ENCODE measurements at places on chromosomes 11 and 22. TPM values are rescaled to one million over a fixed set of nuclear protein-coding genes. Genes with fewer than 3 reads are reported as not detected.
A peak's percentile ranks its signal among the peaks of the same experiment; 100 is the strongest.

GRCh38 chr11:639332-639955 is 2.4 kb downstream of the DRD4 start:
- no peak for DNase-seq

- DNase-seq = no peak
These were observed 304.1 kb upstream of the KIRREL3 start for GRCh38 chr11:127304634-127305033.

DNA sequence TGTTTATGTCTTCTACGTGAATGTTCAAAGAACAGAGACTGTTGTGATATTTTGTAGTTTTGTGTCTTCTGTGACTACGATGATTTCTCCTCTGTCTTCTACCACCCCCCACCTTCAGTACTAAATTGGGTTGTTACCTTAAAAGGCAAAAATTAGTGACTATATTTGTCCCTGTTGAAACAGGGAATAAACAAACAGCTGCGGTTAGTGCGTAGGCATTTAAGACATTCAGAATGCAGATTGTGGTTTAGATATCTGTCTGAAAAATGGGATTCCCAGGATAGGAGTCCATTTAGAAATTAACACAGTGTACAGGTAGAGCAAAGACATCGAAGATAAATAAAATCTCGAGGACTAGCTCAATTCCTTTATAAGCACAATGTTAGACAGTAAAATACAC is 15.6 kb upstream of the ARHGAP42 start:
- DNase-seq = no peak

DNA sequence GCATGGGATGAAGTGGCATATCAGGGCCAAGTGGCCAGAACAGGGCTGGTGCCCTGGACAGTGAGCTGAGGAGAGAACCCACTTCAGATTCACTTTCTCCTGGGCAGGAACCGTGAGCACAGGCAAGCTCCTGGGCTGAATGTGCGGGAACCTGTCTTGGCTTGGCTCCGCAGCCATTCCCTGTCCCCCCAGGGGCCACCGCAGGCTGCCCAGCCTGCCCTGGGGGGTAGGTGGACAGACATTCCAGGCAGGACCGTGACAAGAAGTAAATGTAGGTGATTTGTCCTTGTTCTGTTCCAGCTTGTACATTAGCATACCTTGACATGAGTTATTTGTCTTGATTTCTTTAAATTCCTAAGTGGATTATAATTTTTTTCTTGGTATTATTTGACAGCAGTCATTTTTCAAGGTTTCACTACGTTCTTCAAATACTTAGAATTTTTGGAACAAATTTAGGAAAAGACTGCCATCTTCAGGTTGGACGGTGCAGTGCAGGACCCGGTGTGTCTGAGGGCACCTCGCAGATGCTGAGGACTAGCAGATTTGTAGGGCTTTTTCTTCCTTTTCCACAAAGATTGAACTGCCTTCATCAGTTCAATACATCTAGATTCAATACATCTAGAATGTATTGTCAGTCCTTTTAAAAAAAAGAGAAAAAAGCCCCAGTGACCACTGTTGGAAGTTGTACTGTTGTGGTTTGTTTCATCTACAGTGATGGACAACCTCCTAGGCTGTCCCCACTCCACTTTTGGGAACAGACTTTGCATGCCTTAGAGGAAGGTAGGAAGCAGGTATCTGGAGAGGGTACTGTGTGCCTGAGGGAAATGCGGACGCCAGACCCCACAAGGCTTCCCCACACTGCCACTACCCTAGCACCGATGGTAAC is 115.1 kb upstream of the RASSF10 start:
- DNase-seq = peak; percentile 66

DNA sequence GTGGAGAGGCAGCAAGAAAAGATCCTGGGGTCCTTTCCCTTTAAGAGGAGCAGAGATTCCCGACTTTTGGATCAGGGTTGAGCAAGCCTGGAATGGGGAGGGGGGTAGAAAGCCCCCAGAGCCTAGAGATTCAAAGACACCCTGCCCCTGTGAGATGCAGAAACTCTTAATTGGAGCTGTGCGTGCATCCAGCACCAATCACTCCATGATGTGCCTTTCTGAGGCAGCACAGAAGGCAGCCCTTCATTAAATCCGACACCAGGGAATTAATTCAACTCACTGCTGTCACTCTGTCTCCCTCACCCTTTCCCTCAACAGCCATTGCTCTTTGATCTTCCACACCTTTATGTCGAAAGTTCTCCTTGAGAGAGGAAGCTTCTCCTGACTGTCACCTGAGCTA is 43.0 kb downstream of the DSCAML1 start:
- no peak for DNase-seq

- no peak for DNase-seq
These were observed 49.9 kb upstream of the LDLRAD3 start for GRCh38 chr11:35893796-35894475.

DNA sequence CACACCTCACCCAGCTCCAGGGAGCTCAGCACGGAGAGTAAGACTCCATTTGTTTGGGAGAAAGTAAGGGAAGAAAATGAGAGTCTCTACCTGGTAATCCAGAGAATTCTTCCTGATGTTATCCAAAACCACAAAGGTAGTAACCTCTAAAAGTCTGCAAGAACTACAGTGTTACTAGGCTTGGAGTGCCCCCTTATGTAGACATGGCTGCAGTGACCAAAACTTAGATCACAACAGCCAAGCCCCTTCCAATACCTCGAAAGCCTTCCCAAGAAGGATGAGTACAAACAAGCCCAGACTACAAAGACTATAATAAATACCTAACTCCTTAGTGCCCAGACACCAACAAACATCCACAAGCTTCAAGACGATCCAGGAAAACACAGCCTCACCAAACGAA is 4.9 kb downstream of the UBE2L6 start:
- no peak for DNase-seq

DNA sequence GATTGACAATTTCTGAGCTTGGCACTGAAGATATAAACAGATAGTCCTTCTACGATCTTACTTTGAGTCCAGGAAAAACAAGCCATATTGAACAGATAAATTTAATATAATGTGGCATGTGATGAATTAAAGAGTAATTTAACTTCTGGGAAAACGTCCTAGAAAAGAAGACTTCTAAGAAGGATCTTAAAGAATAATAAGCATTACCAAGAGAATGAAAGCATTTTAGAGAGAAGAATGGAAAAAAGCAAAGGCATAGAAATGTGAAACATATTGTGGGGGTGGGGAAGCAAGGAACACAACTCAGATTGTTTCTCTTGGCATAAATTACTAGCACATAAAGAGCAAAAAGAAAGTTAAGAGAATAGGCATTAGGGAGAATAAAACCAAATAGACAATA is 5.4 kb downstream of the DDIAS start:
- DNase-seq = no peak

GRCh38 chr22:24510637-24511625 is 15.8 kb downstream of the UPB1 start:
- DNase-seq = no peak

- DNase-seq = no peak
These were observed 1.2 kb upstream of the CDPF1 start for GRCh38 chr22:46251266-46251665.

GRCh38 chr22:23222033-23222792 is 41.9 kb downstream of the BCR start:
- no peak for DNase-seq

DNA sequence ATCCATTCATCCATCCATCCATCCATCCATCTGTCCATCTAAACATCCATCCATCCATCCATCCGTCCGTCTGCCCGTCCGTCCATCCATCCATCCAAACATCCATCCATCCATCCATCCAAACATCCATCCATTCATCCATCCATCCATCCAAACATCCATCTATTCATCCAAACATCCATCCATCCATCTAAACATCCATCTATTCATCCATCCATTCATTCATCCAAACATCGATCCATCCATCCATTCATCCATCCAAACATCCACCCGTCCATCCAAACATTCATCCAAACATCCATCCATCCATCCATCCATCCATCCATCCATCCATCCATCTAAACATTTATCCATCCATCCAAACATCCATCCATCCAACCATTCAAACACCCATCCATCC is 45.3 kb upstream of the SMIM38 start:
- DNase-seq = no peak

GRCh38 chr22:28951969-28952521 is 68.7 kb downstream of the ZNRF3 start:
- DNase-seq = peak; percentile 51

DNA sequence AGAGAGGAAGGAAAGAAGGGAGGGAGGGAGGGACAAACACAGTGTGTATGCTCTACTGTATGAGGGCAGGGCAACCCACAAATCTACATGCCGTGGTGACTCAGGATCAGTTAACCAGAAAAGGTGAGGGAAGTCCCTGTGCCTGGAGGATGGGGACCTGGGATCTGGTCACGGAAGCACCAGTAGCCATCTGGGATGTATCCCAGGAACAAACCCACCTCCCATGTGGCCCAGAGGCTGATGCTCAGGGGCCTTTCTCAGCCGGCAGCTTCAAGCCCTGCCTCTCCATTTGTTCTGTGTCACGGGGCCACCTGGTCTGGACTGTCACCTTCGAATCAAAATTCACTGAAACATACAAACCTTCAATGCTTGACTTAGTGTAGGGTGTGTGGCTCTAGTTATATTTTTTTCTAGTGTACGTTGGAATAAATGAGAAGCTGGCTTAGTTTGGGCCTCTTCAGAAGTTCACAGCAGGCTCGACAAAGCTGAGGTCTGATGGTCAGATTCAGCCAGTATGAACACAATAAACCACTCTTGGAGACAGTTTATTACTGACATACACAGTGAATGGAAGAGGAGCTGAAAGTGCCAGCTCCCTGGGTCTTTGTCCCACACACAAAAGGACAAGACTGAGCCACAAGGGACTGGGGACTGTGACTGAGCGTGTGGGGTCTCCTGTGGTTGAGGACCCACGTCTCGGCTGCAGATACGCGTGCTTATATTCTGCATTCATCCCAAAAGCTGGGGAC is 23.5 kb upstream of the RTL6 start:
- DNase-seq = no peak

GRCh38 chr11:80958361-80958760 is 1517.5 kb upstream of the TENM4 start:
- DNase-seq = no peak

DNA sequence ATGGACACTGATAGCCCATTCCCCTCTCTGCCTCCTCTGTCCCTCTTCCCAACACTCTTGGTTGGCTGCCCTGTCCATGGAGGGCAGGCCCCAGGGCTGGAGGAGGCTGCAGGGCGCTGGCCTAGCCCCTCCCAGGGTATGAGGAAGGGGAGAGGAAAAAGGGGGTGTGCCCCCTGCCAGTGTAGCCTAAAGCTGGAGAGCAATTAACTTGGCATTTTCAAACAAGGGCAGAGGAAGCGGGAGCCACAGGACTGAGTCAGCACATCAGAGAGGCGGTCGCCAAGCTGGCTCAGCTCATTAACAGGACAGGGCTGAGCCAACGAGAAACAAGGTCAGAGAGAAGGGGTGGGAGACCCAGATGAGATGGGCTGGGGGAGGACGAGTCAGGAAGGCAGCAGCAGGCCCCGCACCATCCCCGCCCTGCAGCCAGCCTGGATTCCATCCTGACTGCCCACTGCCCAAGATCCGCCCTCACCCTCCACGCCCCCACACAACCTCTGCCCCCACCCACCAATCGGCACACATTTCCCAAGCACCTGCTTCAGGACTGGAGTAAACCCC is 76.3 kb downstream of the BUD13 start:
- DNase-seq = no peak

- DNase-seq = no peak
These were observed 40.1 kb upstream of the CD44 start for GRCh38 chr11:35098855-35099254.

DNA sequence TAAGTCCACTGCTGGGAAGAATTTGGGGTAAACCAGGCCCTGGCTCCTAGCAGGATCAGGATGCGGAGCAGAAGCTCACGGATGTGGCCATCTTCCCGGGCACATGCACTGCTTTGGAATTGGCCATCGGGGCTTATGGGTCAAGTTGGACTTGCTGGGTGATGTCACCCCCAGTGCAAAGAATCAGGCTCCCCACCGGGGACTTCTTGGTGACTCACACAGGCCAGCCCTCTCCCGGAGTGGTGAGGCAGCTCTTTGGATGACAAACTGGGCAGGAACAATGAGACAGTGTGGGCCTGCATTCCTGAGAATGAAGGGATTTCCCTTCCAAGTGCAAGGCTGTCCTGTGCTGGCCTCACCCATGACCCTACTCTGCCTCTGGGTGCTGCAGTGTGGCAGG is 128.8 kb upstream of the ANO1 start:
- peak; percentile 62 for DNase-seq

DNA sequence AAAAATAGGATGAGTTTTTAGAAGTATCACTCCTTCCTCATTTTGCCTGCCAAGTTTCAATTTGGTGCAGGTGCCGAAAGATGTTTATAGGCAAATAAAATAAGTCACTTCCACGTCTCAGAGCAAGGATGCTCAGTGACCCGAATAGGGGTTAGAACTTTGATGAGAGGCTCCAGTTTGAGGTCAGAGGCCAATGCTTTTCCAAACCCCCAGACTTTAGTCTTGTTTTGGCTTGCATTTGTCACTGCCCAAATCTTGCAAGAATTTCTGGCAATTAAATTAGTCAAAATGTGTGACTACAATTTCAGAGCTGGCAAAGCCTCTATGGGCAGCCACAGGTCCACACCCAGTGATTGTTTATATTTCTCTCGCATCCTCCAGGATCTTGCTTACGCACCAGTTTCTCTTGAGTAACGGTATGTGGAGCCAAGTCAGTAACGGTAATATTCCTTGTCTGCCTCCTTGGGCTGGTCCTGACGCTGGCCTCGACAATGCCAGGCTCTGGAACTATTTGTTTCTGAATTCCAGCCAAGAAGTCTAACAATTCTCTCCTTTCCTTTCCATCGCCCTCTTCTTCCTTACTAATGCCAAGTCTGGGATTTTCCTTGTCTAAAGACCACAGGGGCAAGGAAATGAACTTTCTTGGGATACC is 9.9 kb upstream of the NUP160 start:
- no peak for DNase-seq

- no peak for DNase-seq
These were observed 2.3 kb upstream of the HMOX1 start for GRCh38 chr22:35378621-35379020.

DNA sequence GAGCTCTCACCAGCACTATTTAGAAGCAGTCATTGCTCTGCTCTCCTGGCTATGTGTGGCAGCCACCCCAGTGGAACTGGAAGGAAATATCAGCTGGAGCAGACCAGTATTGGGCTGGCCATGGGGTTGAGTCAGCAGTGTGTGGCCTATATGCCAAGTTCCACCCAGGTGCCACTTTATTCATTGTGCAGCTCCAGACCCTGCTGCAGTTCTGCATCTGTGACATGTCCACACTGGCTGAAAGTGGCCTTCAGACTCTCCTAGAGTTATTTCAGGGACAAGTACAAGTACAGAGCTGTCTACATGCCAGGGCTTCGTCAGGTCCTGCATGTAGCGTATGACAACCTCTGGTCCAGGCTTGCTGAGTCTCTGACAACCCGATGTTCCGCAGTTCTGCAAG is 55.2 kb downstream of the CABIN1 start:
- peak; percentile 60 for DNase-seq

GRCh38 chr22:22856885-22857606 is 30.6 kb upstream of the IGLL5 start:
- DNase-seq = no peak

The P4HA3 gene
- 1.7 TPM for total RNA-seq

The TBCEL gene
- 31.0 TPM for total RNA-seq

The MMP11 gene
- total RNA-seq = 1.5 TPM

The CRYBA4 gene
- total RNA-seq = 1.1 TPM

The SLC15A3 gene
- total RNA-seq = 32.3 TPM

The NXPE1 gene
- total RNA-seq = not detected

The LRP4 gene
- total RNA-seq = 8.6 TPM

The FOLR1 gene
- 1.7 TPM for total RNA-seq

The WT1 gene
- 0.49 TPM for total RNA-seq

The FAM111B gene
- 1.0 TPM for total RNA-seq

The ARHGAP32 gene
- 79.3 TPM for total RNA-seq

The CABP7 gene
- not detected for total RNA-seq

The CTSF gene
- 27.0 TPM for total RNA-seq

The AASDHPPT gene
- total RNA-seq = 29.7 TPM
